ENCODE measurements at places on chromosomes 12 and 14.

DNA sequence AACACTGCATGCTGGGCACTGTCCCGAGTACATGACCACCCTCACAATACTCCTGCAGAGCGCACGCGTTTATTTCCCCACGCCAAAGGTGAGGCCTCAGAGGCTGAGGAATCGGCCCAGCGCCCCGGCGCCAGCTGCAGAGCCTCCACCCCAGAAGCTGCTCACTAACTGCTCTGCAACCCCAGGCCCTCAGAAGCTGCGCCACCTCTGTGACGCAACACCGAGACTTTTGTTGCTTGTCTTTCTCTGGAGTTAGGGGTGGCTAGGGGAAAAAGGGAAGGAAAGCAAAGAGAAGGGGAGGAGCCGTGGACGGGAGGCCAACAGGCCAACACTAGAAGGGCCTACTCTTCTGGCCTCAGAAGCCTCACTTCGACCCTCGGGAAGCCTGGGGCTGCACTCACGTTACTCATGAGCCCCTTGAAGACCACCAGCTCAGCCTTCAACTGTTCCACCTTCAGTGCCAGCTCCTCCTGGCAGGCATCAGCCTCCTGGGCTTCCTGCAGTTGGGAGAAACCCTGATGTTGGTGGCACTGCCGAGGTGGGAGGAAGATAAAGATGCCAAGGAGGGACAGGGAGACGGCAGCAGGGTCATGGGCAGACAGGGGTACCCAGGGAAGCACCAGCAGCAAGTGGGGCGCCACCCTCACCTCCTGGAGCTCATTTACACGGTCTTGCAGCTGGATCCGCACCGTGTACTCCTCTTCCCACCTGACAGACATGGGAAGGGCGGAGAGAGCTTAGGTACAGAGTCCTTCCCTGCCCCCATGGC is 5.4 kb downstream of the IFFO1 start:
- no peak for DNase-seq

- no peak for DNase-seq
Observed at GRCh38 chr12:72832024-72832423, 559.9 kb downstream of the TRHDE start.

GRCh38 chr12:108702595-108703320 is 28.6 kb downstream of the CORO1C start:
- no peak for DNase-seq

DNA sequence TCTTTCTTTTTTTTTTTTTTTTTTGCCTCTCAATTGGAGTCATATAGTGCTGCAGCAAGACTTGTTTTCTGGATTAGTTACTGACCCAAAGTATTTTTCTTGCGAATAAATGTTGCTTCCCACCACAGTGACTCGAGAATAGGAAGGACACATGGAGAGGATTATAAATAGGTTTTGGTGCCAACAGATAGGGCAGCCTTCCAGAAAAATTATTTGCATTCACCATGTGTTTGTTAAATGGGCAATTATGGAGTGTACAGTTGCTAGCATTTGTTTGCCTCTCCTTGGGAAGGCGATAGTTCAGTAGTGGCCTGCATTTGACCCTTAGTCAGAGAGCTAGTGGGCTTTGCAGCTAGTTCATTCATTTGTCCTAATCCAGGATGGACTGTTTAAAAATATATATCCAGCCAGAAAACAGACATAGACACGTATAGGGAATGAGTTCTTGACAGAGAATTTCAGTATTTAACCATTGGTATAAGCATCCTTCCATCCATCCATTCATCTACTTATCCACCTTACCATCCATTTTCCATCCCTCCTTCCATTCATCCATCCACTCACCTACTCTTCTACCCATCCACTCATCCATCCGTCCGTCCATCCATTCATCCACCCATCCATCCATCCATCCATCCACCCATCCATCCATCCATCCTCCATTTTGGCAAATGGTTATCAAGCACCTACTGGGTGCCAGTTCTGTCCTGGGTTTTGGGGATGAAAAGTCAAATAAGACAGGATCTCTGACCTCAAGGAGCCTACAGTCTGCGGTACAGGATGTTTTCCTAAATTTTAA is 67.5 kb downstream of the CHST11 start:
- no peak for DNase-seq

- no peak for DNase-seq
Observed at GRCh38 chr14:78297858-78298257, 127.7 kb downstream of the NRXN3 start.

GRCh38 chr12:102824218-102824835 is 92.7 kb downstream of the PAH start:
- DNase-seq = no peak

GRCh38 chr14:83483063-83483462 is 1949.4 kb upstream of the SEL1L start:
- no peak for DNase-seq

DNA sequence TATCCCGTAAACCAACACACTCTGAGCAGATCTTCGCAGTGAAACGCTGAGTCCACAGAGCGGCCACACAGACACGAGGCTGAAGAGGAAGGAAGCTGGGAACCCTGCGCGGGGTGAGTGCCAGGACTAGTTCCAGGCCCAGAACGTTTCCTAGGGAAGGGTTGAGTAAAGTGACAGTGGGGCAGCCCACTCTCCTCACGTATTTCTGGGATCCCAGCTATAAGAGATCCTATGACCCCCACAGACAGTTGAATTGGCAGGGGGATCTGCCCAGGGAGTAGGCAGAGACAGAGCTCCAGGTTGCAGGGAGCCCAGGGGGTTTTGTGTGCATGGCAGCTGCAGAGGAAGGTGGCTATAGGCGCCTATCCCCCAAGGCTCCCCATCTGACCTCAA is 51.1 kb downstream of the GTF2A1 start:
- DNase-seq = no peak

GRCh38 chr14:23153851-23154796 is 29.3 kb downstream of the SLC7A8 start:
- DNase-seq = no peak

GRCh38 chr12:6442836-6443235 is 1.9 kb upstream of the CD27 start:
- no peak for DNase-seq

GRCh38 chr12:92529944-92530343 is 172.8 kb upstream of the PLEKHG7 start:
- DNase-seq = no peak

DNA sequence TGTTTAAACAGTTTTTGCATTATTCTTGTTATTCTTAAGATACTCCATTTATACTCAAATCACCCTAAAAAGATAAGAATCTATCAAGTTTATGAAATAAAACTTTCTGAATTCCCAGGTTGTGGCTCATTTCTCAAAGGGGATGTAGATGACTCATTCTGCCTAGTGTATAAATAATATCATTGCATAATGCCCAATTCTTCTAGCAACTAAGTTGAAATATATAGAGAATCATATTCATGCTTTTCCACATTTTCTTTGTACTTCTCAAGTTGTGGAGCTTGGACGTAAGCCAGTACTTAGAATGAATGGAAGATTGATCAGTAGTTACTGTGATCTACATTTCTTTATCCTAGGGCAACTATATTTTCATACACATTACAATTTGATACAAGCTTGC is 201.1 kb downstream of the PPFIA2 start:
- DNase-seq = no peak

DNA sequence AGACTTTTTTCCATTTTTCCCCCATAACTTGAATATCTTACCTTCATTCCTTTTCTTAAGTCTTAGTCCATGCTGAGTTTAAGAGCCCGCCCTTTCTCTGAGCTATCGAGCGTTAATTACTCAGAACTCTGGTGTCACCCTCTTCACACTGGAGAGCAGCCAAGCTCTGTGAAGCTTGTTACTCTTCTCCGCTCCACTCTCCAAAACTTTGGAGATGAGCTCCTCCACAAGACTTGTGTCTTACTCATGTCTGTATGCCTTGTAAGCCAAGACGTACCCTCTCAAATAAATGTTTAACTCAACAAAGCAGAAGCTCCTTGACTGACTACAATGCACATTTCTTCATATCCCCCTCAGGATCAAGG is 54.7 kb downstream of the DICER1 start:
- DNase-seq = no peak

DNA sequence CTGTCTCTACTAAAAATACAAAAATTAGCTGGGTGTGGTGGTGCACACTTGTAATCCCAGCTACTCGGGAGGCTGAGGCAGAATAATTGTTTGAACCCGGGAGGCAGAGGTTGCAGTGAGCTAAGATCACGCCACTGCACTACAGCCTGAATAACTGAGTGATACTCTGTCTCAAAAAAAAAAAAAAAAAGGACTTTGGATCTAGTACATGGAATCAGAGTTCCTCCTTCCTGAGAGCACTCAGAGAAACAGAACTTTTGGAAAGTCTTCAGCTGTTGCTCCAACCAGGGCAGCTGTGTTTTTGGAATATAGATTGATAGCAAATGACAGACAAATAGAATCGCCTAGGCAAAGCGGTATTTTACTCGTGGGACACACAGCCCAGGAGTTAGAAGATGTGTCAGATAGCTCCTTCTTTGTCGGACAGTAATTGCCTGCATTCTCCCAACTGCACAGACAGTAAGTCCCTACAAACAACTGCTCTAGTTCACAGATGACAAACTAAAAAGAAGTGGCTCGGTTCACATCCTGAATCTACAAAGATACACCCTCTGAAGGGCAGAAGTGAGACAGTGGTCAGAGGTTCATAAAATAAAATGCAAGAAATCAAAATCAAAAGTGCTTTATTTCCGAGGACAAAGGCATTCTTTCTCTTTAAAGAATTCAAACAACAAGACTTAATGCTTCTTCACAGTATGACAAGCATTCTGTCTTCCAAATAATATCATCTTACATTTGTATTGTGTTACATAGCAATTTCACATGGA is 17.1 kb upstream of the NEK9 start:
- DNase-seq = no peak

DNA sequence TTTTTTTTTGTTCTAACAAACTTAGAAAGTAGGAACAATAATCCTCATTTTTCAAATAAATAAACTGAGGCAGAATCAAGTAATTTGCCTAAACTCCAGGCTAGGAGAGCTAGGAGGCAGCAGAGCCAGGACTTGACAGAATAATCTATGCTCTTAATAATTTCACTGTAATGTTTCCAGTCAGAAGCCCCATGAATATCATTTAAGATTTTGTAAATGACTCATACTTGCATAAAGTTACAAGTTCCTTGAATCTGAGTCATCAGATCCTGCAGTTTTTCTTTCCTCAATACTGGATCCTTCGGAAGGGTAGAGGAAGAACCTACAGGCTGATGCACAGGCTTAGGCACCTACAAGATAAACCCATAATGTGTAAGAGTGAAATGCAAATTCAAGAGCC is 29.0 kb downstream of the CAPRIN2 start:
- DNase-seq = no peak

- no peak for DNase-seq
Observed at GRCh38 chr12:3717283-3717898, 35.5 kb downstream of the CRACR2A start.

DNA sequence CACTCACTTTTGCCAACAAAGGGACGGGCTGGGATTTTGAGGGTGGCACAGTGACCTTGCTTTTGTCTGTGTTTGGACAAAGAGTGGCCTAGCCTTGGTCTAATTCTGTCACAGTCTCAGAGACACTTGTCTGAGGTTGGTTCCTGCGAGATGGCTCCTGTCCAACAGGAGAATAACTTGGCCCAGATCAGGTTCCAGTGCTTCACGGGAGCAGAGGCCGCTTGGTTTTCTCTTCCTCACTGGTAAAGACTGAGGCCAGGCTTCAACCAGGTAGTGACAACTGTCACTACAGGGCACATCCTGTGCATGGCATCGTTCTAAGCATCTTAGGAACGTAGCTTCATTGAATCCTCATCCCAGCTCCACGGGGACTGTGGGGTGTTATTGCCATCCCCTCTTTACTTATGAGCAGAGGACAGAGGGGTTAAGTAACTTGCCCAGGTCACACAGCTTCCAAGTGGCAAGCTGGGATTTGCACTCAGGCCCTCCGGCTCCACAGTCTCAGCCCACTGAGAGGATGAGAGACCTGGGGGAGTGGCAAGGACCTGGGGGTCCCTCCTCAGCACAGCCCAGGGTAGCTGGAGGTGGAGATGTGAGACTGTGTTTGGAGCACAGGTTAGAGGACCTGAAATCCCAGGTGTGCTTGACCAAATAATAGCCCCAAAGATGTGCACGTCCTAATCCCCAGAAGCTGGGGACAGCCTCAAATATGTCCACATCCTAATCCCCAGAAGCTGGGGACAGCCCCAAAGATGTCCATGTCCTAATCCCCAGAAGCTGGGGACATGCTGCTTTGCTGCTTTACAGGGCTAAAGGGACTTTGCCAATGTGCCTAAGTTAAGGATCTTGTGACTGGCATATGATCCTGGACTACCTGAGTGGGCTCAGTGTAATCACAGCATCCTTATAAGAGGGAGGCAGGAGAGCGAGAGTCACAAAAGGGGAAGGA is 179.2 kb upstream of the RTL1 start:
- no peak for DNase-seq

DNA sequence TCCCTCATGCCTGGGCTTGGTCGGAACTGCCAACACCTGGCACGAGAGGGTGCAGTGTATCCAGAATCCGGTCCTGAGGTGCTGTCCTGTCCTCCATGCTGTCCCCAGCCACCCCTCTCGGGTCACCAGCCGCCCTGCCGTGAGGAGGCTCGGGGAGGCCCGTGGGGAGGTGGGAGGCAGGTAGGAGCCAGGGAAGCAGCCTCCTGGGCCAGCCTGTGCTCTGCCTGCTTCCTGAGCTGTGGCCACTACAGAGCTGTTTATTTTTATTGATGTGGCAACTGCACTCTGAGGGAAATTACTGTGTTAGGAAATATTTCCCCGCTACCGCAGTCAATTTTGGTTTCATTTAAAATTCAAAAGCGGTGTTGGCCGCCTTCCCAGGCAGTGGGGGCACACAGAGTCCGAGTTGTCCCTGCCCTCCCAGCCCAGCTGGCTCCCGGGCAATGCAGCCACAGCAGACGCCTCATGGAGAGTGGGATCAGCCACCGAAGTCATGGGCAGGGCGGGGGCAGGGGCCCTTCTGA is 18.3 kb downstream of the NOC4L start:
- DNase-seq = no peak

DNA sequence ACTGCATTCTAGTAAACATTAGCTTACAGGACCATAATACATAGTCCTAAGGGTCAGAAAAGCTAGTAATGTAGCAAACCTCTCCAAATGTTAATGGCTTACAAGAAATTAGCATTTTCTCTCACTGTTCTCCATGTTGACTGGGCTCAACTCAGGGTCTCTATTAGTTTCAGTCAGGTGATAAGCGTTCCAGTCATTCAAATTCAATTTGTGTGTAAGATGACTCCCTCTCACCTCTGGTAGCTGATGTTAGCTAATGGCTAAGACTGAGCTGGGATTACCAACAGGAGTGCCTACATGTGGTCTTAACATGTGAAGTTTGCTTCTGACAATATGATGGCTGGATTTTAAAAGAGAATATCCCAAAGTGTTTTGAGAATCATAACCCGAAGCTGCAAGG is 630.5 kb upstream of the USP15 start:
- no peak for DNase-seq

GRCh38 chr12:85642808-85643207 is 193.4 kb downstream of the RASSF9 start:
- DNase-seq = no peak

All from T-helper 2 cell (primary cell).